Tibial artery (tissue), 4 donors: ENCODE measurements at places on chromosomes 12 and 14.

DNA sequence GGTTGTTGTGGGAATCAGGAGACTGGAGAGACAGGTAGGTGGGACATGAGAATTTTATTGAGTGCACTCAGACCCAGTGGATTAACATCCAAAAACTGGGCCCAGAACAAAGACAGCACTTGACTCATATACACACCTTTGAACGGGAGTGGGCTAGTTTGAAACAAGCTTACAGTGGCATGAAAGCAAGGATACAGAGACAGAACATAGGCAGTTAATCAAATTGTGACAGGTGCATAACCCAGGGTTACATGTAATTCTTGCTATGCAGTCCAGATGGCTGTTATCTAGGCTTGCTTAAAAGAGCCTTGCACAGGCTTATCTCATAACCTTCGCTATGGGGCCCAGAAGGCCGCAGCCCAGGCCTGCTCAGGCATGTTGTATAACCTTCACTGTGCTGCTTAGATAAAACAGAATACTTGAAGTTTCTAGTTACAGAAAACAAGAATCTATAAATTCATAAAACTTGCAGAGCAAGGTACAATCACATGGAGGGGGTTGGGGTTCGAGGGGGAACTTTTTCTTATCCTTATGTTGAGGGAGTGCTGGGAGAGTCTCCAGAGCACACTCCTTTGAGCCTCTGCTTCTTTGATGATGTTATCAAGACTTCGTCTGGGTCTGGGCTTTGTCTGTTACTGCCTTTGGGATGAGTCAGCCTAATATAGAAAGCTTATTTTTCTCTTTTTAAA is 81.7 kb downstream of the TNFAIP2 start:
- peaks cover 15% of the 10 kb centered on the region for H3K4me1 ChIP-seq
- no peak overlapping the region for H3K4me3 ChIP-seq
- H3K27ac ChIP-seq, result no peak overlapping the region
- no peaks in the 10 kb centered on the region for H3K36me3 ChIP-seq
- peaks cover 38% of the 10 kb centered on the region for H3K27me3 ChIP-seq
- DNase-seq, result no peak

DNA sequence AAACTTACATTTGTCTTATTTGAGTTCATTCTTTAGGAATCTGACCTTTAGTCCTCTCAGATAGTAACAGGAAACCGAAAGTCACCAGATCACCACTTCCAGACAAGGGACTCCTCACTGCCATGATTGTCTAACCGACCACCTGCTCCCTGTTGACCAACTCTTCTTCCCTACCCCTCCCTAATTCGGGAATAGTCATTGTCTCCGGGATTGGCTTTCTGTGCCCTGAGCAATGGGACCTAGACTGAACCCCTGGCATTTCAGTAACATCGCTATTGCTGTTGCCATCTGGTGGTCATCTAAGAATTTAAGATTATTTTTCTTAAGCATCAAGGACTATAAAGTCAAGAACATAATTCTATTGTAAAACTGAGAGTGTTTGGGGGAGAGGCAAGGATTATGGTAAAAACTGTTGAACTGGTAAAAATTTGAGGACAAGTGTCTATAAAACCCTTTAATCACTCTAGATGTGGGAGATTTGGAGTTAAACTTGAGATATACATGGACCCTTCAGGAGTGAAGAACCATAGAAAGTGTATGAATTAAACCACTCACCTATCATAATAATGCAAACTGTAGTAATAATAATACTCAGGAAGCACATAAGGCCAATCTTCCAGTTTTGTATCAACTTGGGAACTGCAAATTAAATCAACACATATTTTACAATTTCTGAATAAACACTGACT is 6.3 kb downstream of the CLEC2A start:
- H3K36me3 ChIP-seq, result no peaks in the 10 kb centered on the region
- no peak overlapping the region for H3K4me3 ChIP-seq
- no peak for DNase-seq
- H3K27ac ChIP-seq, result no peak overlapping the region
- H3K27me3 ChIP-seq, result no peaks in the 10 kb centered on the region

DNA sequence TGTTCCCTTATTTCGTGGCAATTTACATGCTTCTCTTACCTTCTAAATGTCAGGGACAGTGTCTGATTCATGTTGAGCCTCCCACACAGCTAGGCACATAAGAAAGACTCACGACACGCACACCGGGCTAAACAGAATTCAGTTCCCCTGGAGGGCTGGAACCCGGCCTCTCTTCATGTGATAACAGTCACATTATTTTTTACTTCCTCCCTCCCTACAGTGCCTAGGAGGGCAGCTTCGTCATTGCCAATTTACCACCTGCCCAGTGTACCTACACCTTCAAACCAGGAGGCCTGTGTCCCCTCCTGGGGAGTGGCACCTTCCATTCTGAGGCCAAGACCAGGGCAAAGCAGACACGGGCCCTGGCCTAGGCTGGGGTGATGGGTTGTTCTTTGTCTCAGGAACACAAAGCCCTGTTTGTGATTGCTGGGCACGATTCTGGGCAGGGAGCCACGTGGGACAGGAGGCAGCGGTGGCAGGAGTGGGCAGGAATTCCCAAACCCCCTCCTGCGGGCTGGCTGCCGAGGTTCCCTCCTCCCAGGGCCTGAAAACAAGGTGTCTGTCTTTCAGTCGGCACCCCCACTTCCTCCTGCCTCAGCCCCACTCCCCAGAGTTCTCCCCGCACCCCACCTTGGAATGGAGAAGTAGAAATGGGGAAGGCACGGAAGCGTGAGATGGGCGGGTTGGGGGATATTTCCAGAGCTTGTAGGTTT is 6.8 kb upstream of the RASAL1 start:
- H3K4me3 ChIP-seq, result no peak overlapping the region
- H3K27ac ChIP-seq, result no peak overlapping the region
- no peaks in the 10 kb centered on the region for H3K36me3 ChIP-seq
- peaks cover 18% of the 10 kb centered on the region for H3K27me3 ChIP-seq
- H3K4me1 ChIP-seq, result no peaks in the 10 kb centered on the region

DNA sequence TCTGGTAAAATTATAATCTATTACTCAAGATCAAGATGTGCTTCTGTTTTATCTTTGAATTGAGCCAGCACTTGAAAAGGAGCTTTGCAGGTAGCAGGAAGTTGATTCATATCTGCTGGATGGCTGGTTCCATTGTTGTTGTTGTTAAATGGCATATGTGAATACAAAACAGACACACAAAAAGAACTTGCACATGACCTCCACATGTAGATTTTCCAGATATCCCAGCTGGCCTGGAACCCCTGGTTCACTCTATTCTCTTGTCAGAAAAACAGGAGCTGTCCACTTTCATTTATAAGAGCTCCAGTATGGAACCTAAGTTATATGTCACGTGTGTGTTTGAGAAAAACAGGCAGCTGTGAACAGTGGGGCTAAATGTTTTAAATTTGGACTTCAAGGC is 273.9 kb downstream of the TMEM132D start:
- H3K4me1 ChIP-seq, result no peaks in the 10 kb centered on the region
- H3K27ac ChIP-seq, result no peak overlapping the region
- no peaks in the 10 kb centered on the region for H3K27me3 ChIP-seq
- no peak overlapping the region for H3K4me3 ChIP-seq

DNA sequence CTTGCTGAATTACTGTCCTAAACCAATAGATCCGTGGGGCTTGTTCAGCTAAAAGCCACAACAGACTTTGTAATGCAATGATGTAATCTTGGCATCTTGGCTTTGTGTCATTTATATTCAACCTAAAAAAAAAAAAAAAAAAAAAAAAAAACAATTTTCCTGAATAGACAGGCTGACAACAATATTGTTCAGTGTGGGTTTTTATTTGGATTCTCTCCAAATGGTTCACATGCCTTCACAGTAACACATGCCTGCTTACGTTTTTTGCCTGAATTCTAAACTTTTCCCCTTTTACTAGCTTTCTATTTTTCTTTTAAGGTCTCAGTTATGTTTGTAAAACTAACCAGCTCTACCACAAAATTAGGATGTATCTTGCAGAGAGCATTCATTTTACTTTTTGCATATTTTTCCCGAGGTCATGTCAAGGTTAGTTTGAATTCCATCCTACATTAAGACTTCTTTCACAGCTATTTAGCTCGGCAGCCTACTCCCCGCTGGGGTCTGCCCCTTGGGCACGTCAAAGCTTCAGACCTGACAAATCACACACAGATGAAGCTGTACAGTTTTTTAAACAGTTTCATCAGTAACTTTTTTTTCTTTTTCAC is 213.7 kb upstream of the NPAS3 start:
- no peak for DNase-seq
- H3K27me3 ChIP-seq, result no peaks in the 10 kb centered on the region
- no peaks in the 10 kb centered on the region for H3K36me3 ChIP-seq
- H3K4me1 ChIP-seq, result peaks cover 3% of the 10 kb centered on the region

GRCh38 chr12:53093777-53094393 is 3.6 kb upstream of the IGFBP6 start:
- DNase-seq, result no peak
- H3K36me3 ChIP-seq, result no peaks in the 10 kb centered on the region
- H3K27me3 ChIP-seq, result no peaks in the 10 kb centered on the region
- peak overlapping the region; percentile 3 for H3K27ac ChIP-seq

DNA sequence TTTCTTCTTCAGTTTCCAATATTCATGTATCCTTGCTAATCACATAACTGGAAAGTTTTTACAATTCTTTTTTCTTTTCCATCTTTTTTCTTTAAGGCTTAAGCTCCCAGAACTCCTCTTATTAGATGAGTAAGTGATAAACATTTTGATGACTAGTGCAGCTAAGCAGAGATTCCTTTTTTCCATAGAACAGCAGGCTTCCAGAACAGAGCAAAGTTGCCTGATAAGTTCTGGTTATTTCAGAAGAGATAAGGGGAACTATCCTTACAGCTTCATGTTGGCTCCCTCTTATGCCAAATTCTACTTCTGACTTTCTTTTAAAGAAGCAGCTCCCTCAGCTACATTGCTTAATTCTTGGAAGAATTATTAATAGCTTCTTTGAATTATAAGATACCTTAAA is 194.7 kb upstream of the FAR2 start:
- H3K4me3 ChIP-seq, result no peak overlapping the region
- no peaks in the 10 kb centered on the region for H3K27me3 ChIP-seq
- no peak for DNase-seq
- no peaks in the 10 kb centered on the region for H3K36me3 ChIP-seq

- no peak overlapping the region for H3K4me3 ChIP-seq
- H3K4me1 ChIP-seq, result no peaks in the 10 kb centered on the region
- no peak overlapping the region for H3K27ac ChIP-seq
- no peak for DNase-seq
- H3K36me3 ChIP-seq, result no peaks in the 10 kb centered on the region
Observed at GRCh38 chr14:99043756-99044155, 228.2 kb downstream of the BCL11B start.

DNA sequence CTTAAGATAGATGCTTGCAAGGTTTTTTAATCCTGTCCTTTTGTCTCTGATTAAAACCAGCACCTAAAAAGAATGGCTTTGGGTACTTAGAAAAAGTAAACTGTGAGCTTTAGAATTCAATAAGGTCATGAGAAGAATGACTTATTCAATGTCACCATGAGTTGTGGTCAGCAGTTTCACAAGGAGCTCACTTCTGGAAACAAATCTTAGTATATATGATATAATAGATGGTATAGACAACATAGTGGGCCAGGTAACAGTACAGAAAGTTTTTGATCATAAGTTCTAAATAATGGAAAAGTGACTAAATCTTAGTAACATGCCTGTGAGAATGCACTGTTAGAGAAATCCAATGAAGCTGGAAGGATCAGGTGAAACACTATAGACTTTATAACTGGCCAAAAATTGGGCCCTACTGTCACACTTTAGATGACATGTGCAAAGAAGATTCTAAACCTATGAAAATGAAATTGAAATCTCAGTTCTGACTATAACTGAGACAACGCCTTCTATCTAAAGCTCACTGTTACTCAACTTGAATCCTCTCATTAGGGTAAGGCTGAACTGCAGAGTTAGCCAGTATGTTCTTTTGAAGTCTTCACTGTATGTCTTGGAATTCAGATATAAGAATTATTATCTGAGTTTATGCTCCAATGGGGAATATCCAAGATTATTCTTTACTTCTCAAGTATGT is 42.4 kb upstream of the RAD51AP1 start:
- no peak for DNase-seq
- no peaks in the 10 kb centered on the region for H3K27me3 ChIP-seq
- no peaks in the 10 kb centered on the region for H3K4me1 ChIP-seq
- H3K27ac ChIP-seq, result no peak overlapping the region
- peaks cover 29% of the 10 kb centered on the region for H3K36me3 ChIP-seq
- no peak overlapping the region for H3K4me3 ChIP-seq

GRCh38 chr14:54919330-54919729 is 16.7 kb upstream of the GCH1 start:
- no peak for DNase-seq
- H3K36me3 ChIP-seq, result no peaks in the 10 kb centered on the region
- no peak overlapping the region for H3K4me3 ChIP-seq
- no peaks in the 10 kb centered on the region for H3K4me1 ChIP-seq
- no peak overlapping the region for H3K27ac ChIP-seq

DNA sequence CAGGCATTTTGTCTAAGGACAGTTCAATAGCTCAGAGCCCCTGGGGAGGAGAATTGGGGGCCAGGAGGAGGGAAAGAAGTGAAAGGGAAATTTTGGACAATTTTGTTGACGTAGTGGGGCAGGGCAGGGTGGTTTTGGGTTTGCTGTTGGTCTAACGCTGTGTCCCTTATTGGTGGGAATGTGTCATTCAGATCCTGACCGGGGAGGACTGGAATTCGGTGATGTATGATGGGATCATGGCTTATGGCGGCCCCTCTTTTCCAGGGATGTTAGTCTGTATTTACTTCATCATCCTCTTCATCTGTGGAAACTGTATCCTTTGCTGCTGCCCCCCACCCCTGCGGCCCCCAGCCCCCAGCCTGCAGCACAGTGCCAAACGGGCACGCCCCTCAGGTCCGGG is 212.1 kb upstream of the FKBP4 start:
- H3K27me3 ChIP-seq, result no peaks in the 10 kb centered on the region
- H3K4me1 ChIP-seq, result peaks cover 10% of the 10 kb centered on the region
- peaks cover 38% of the 10 kb centered on the region for H3K36me3 ChIP-seq
- H3K4me3 ChIP-seq, result peak overlapping the region; percentile 7

GRCh38 chr14:31930493-31931240 is 146.4 kb upstream of the ARHGAP5 start:
- no peak for DNase-seq
- H3K4me1 ChIP-seq, result peaks cover 8% of the 10 kb centered on the region
- H3K36me3 ChIP-seq, result no peaks in the 10 kb centered on the region
- H3K27ac ChIP-seq, result no peak overlapping the region
- no peak overlapping the region for H3K4me3 ChIP-seq

- no peaks in the 10 kb centered on the region for H3K4me1 ChIP-seq
- DNase-seq, result no peak
- no peak overlapping the region for H3K4me3 ChIP-seq
- H3K36me3 ChIP-seq, result peaks cover 7% of the 10 kb centered on the region
Observed at GRCh38 chr14:33879684-33880286, 71.1 kb downstream of the EGLN3 start.

- DNase-seq, result no peak
- H3K36me3 ChIP-seq, result no peaks in the 10 kb centered on the region
- no peak overlapping the region for H3K4me3 ChIP-seq
Observed at GRCh38 chr12:83389237-83389996, 702.7 kb downstream of the TMTC2 start.
